Occipital lobe (tissue), 3 donors: ENCODE measurements at places on chromosomes 6 and 20.

DNA sequence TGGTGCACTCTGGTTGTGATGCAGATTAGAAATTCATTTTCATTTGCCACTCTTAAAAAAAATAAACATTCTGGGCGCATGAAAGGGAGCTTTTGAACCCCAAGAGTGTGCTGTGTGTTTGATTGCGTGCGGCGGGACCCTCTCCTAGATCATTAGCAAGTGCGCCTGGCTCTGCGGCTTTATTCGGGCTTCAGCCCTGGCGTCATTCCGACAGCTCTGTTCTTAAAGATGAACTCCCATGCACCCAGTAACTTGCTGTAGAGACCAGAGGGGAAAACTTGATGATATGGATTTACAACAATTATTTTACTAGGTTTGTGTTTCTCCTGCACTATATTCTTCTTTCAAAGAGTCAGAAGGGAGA, 48.9 kb upstream of the ARMC2 start:
- no peak for DNase-seq

- no peak for DNase-seq
Measured at GRCh38 chr6:111536910-111537527, 54.0 kb upstream of the REV3L start.

DNA sequence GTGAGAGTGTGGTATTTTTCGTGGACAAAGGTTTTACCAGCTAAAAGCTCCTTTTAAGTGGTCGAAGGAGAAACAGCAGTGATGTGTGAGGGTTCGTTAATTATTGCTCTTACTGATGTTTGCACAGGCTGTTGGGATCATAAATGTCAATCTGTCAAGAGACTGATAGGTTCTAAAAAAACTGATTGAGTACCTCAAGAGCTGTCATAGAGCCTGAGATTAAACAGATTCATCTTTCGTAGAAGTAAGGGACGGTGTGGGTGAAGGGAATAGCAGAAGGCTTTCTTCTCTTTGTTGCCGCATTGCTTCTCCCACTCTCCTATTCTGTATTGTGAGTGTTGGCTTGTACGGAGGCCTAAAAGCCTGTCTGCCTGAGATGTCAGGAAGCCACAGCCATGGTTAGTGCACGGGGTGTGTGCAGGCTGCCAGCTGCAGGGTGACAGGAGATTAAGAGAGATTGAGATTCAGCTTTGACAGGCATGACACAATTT, 291.0 kb downstream of the ZFAND3 start:
- no peak for DNase-seq

GRCh38 chr6:7153789-7154188, 46.0 kb downstream of the RREB1 start:
- no peak for DNase-seq

- DNase-seq, result no peak
Measured at GRCh38 chr6:45987856-45988255, 27.8 kb downstream of the CLIC5 start.

DNA sequence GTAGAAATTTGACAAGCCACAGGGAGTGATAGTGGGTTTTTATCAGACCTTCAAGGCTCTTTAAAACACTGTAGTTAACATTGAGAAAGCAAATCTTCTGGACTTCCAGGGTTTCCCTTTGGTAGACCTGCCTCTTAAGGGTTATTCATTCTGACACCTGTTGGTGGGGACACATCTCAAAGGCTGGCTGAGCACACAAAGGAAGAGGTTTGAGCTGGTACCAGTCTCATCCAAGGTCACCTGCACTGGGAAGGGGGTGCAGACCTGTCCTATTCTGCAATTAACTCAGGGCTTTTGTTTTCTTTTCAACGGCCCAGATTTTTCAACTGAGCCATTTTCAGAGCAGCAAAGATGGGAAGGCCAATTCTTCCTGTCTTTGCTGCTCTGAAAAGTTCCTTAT, 45.6 kb downstream of the EDN1 start:
- DNase-seq, result no peak

GRCh38 chr6:134835993-134836392, 113.9 kb downstream of the ALDH8A1 start:
- no peak for DNase-seq

- no peak for DNase-seq
Measured at GRCh38 chr6:6537488-6538260, 50.8 kb upstream of the LY86 start.

GRCh38 chr6:15434823-15435380, 189.0 kb downstream of the JARID2 start:
- DNase-seq, result no peak

DNA sequence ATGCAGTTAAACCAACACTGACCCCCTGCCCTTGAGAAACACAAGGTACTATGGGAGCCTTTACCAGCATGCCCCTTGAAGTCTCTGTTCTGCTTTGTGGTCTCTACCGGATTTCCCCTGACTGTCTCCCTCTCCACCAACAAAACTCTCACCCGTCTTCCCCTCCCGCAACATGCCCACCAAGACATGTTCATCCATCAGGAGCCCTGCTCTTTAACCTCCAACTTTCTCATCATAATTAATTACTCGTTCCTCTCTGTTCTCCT, 1.1 kb downstream of the ZNF165 start:
- DNase-seq, result no peak

DNA sequence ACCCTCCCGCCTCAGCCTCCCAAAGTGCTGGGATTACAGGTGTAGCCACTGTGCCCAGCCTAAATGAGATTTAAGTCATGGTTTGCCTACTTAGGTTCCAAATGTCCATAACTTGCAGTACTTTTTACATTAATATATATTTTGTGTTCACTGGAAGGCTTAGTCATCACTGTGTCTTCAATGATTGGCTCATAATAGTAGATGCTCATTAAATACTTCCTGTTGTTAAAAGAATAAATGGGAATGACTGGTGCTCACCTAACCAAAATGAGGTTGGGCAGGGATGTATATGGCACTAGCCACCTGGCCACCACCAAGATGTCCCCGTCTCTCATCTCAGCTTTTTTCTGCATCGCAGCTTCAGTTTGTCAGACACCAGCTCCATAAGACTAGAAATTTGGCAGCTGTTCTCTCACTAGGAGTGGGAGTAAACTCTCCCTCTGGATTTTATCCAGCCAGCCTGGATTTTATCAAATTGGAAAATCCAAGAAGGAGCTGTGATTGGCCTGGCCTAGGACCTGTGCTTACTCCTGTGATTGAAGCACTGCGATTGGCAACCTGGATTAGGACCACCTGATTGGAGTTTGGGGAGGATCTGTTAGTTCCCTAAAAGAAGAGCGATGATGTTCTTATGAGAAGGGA, 1.1 kb upstream of the GLO1 start:
- DNase-seq, result no peak

DNA sequence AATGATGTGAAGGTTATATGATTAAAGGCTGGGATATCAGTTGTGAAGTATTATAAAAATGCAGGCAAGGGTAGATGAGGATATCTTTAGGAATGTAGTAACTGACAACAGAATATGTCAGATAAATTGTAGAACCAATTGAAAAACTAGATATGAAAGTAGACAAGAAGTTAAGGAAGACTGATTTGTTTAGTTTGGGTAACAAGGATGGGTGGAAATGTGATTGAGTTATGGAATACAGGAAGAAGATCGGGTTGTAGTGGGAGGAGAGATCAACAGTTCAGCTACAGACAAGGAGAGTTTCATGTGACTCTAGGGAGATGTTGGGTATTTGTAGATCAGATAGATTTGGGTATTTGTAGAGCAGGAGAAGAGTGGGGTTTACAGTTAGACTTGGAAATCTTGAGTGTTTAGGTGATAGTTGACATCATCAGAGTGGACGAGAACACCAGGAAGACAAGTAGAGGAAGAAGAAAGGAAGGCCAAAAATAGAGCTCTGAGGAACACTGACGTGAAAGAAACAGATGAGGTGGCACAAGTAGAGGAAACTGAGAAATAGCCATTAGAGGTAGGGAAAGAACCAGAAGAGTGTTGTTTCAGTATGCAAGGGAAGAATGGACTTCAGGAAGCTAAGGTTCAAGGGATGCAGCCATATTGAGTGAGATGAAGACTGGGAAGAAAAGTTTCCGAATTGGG, 12.1 kb upstream of the TSPYL1 start:
- no peak for DNase-seq

GRCh38 chr6:72954716-72955115, 270.6 kb downstream of the KHDC1L start:
- DNase-seq, result no peak

DNA sequence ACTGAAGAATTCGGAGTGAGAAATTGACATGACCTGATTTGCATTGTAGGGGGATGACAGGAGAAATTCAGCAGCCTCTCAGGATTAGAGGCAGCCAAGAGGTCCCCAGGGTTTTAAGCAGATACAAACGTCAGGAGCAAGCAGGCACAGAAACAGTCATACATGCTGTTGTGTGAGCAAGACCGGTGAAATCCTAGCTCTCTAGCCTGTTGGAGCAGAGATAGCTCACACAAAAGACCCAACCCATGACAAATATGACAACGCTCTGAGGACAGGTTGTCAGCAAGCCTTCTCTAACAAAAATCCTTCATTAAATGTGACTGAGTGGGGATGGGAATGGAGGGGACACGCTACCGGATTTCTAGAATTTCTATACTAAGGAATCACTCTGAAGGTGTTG, 23.0 kb upstream of the AKAP12 start:
- DNase-seq, result no peak

DNA sequence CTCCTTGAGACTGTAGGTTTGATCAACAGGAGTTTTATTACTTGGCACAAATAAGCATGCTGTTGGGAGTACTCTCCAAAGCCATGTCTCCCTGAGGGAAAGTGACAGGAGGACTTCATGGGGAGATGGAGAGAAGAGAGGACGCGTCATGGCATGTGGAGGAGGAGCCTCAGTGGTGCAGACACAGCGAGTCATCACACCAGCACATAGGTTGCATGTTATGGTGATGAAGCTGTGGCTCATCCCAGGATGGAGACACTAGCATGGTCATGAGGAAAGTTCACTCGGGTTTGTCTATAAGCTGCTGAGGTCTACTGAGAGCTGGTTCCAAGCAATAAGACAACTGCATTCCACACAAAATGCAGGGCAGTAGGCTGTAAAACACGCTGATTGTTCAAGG, 13.2 kb upstream of the SSTR4 start:
- no peak for DNase-seq

GRCh38 chr20:62921119-62921687, 5.1 kb downstream of the DIDO1 start:
- DNase-seq, result no peak

GRCh38 chr6:1554476-1555310, 55.0 kb upstream of the FOXC1 start:
- peak; percentile 19 for DNase-seq

DNA sequence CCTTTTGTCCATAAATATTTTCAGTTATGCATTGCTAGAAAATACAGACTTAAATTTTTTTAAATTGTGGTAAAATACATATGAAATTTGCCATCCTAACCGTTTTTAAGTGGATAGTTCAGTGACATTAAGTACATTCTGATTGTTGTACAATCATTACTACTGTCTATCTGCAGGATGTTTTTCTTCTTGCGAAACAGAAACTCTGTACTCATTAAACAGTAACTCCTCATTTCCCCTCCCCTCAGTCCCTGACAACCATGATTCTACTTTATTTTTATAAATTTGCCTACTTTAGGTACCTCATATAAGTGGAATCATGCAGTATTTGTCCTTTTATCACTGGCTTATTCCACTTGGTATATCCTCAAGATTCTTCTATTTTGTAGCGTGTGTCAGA, 21.3 kb downstream of the TAF11 start:
- no peak for DNase-seq

DNA sequence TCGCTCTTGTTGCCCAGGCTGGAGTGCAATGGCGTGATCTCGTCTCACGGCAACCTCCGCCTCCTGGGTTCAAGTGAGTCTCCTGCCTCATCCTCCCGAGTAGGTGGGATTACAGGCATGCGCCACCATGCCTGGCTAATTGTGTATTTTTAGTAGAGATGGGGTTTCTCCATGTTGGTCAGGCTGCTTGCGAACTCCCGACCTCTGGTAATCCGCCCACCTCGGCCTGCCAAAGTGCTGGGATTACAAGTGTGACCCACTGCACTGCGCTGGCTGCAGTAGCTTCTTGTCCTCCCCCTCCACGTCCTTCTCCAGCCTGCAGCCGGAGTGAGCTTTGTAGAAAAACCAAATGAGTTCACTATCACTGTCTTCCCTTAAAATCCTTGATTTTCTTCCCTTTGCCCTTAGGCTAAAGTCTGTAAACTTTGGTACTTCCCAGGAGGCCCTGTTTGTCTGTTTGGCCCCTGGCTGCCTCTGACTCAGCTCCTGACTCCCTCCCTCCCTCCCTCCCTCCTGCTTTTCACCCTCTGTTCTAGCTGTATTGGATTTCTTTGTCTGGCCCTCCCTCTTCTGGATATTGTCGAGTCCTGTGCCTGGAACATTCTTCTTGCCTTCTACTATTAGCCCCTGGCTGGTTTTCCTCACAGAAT, 12.9 kb downstream of the PARD6B start:
- no peak for DNase-seq

- DNase-seq, result no peak
Measured at GRCh38 chr6:105384004-105384403, 18.9 kb downstream of the PREP start.

- no peak for DNase-seq
Measured at GRCh38 chr6:162239330-162239729, 488.2 kb downstream of the PRKN start.

GRCh38 chr6:76876922-76877553, 586.3 kb downstream of the HTR1B start:
- no peak for DNase-seq

DNA sequence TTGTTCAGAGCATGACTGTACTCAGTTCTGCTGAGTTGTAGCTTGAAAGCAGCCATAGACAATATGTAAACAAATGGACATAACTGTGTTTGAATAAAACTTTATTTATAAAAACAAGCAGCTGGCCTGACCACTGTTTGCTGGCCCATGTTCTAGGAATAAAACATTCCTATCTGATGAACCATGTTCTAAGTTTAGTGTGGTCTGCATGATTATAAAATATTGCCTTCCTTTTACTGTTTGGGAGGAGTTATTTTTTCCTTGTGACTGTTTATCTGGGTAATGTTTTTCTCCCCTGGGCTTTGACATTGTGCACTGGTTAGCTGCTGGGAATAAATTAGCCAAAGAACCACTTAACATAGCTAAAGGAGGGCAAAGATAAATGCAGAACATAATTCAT, 55.1 kb downstream of the CDS2 start:
- DNase-seq, result no peak

- no peak for DNase-seq
Measured at GRCh38 chr6:49606721-49607390, 29.8 kb downstream of the RHAG start.

GRCh38 chr6:143594647-143595046, 83.1 kb upstream of the PHACTR2 start:
- no peak for DNase-seq

DNA sequence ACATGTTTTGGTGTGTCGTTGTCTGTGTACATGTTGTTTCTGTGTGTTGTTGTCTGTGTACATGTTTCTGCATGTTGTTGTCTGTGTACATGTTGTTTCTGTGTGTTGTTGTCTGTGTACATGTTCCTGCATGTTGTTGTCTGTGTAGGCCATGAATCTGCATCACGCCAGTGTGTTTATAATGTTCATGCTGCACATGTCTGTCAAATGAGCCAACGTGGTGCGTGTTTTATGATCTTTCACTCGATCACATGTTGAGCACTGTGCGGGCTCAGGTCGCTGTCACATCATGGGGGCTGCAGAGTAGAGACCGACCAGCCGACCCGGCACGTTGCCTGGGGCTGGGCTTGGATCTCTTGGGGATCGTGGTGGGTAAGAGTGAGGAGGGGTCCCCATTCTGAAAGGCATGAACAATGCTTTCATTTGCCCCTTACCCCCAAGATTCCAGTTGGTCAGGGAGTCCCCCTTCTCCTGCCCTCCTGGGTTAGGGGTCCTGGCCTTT, 26.5 kb upstream of the SLCO4A1 start:
- no peak for DNase-seq

GRCh38 chr20:55777641-55778040, 227.7 kb downstream of the CBLN4 start:
- no peak for DNase-seq

- DNase-seq, result no peak
Measured at GRCh38 chr20:6954219-6954618, 186.7 kb downstream of the BMP2 start.
